ENCODE measurements at places on chromosomes 4 and X.

- DNase-seq = no peak
Measured at GRCh38 chrX:22934640-22935039, 65.1 kb upstream of the DDX53 start.

- peak; percentile 99 for DNase-seq
Measured at GRCh38 chr4:13907255-13907751, 279.8 kb upstream of the BOD1L1 start.

DNA sequence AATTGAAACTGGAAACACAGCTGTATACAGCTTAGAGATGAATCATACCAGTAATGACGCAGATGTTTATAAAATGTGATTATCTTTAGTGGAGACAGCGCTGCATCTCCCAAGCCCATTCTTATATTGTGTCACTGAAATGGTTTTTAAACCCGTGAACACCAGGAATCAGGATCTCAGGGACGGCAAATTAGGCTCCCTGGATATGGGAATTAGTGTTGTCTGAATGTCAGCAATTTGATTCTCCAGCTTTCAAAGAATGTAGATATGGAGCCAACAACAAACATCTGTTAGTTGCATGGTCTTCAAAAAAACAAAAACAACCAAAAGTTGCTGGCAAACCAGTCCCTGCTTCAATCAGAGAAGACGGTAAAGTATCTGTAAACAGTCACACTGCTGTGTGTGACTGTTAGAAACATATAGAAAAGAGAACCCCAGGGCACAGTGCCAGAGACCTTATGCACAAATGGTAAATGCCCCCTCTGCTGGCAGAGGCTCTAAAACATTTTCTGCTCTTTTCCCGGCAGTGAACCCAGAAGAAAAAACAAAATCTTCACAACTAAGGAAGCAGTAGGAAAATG is 351.9 kb upstream of the FTHL17 start:
- DNase-seq = peak; percentile 68

GRCh38 chr4:825971-826330 is at the start of gene CPLX1:
Gene CPLX1, minus strand, starts transcription at chr4:826129. Its CDS starts 1,607 bp downstream, at chr4:824522.
- DNase-seq = no peak

- no peak for DNase-seq
Measured at GRCh38 chrX:48956728-48957414, 536 bp downstream of the OTUD5 start.

- no peak for DNase-seq
Measured at GRCh38 chrX:78237127-78237526, 90.3 kb downstream of the CYSLTR1 start.

- DNase-seq = no peak
Measured at GRCh38 chr4:153489856-153490558, 23.8 kb downstream of the TMEM131L start.

GRCh38 chr4:47475411-47475810 is 9.7 kb upstream of the ATP10D start:
- no peak for DNase-seq

DNA sequence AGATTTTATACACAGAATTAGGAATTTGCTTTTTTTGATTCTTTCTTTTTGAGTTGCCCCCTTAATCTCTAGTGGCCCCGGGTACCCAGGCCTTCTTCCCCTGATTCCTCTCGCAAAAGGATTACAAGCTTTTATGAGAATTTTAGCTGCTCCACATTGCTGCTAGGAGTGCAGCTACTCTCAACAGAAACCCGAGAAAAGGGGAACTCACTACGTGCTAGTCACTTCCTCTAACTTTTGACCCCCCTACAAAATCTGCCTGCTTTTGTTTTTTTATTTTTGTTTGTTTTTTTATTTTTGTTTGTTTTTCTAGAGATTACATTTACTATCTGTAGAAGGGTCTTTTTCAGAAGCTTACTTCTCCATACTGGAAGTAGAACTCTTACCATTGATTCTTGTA is 64.1 kb downstream of the ZNF81 start:
- no peak for DNase-seq

DNA sequence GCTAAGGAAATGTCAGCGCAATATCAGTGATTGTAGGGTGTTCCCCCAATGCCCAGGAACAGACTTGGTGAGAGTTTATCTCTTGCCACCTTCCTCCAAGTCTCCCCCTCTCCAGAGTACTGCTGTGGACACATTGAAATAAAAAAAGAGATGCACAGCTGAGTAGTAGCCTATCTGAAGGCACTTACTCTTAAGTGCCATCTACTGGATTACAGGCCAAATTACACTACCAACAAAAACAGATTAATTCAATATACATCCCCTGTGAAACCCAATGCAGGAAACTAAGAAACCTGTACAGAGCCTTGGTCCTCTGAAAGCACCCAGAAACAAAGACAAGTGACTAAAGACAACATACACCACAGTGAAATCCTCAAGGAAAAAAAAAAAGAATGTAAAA is 460.3 kb downstream of the ZIC3 start:
- DNase-seq = peak; percentile 15

DNA sequence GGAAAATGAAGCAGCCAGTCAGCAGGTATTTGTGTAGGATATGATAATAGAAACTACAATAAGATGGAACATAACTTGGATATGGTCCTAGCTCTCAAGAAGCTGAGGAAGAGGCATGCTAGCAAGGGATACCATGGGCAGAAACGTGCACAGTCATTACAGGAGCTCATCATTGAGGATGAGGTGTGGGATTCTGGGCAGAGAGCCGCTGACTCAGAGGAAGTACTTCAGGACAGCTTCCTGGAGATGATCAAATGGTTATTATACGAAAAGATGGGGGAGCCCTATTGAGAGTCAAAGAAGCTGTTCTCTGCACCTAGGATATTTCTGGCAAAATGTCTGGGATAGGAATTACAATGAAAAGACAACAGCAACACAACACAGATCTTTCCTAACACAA is 116.0 kb upstream of the PDE5A start:
- DNase-seq = no peak

GRCh38 chr4:122170775-122171174 is 18.6 kb downstream of the BLTP1 start:
- no peak for DNase-seq

DNA sequence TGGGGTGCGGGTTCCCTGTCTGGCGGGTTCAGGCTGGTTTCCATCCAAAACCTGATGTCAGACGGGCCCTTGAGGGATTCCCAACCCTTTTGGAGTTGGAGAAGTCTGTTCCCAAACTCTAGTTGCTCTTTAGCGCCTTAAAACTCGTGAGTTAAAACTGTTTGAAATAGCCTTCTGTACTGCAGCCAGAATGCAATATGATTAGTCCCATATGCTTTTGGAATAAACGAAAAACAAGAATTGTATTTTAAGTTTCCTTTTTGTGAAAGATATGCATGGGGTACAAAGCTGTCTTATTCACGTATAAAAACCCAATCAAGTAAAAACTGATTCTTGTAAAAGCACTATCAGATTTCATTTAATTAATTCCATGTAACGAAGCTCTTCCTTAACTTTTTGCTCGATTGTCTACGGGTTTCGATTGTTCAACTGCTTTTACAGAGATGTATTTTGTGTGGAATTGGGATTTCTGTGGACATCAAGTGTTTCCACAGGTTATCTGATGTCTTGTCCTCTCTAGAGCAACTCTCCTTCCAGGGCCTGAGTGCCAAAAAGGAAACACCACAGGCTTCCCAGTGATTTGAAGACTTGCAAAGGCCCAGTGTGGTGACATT is 49.5 kb downstream of the CLDN34 start:
- peak; percentile 5 for DNase-seq

- DNase-seq = peak; percentile 15
Measured at GRCh38 chrX:110322603-110323002, 4.7 kb upstream of the AMMECR1 start.

- DNase-seq = peak; percentile 61
Measured at GRCh38 chr4:57445686-57446085, 335.5 kb upstream of the IGFBP7 start.

- peak; percentile 6 for DNase-seq
Measured at GRCh38 chr4:21991050-21991449, 42.5 kb upstream of the KCNIP4 start.

DNA sequence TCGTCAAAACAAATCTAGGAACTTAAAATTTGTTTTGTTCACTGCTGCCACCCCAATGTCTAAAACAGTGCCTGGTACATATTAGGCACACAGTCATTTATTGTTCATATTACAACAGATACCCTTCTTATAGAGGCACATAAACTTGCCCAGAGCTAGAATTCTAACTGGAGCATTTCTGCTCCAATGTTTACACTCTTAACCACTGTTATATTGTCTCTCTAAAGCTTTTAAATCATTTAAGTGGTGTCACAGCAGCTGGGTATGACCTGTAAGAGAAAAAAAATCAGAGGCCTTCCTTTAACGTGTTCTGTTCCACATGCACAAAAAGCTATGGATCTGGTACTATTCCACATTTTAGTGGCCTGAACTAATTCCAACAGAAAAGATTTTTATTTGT is 3.0 kb downstream of the UBE2D3 start:
- DNase-seq = no peak

GRCh38 chrX:74178536-74178935 is 125.4 kb upstream of the ZCCHC13 start:
- DNase-seq = no peak

- DNase-seq = no peak
Measured at GRCh38 chr4:180152831-180153230, 2090.4 kb upstream of the TENM3 start.

GRCh38 chrX:110684653-110685052 is 111.0 kb downstream of the CHRDL1 start:
- DNase-seq = no peak

DNA sequence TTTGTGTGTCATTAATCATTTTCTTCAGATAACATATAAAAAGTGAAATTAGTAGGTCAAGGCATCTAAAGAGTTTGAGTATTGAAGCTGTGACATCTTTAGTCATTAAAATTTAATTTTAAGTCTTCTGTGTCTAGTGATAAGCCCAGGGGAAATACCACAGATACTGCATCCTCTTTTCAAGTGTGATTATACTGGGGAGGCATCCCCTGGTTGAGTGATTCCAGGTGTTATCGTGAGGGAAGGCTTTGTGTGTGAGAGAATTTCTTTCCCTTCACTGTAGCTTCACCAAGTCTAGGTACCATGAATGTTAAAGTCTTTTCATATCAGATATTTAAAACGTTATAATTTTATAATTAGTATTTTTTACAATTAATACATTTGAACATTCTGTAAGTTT is 193.4 kb downstream of the FRAS1 start:
- DNase-seq = no peak

DNA sequence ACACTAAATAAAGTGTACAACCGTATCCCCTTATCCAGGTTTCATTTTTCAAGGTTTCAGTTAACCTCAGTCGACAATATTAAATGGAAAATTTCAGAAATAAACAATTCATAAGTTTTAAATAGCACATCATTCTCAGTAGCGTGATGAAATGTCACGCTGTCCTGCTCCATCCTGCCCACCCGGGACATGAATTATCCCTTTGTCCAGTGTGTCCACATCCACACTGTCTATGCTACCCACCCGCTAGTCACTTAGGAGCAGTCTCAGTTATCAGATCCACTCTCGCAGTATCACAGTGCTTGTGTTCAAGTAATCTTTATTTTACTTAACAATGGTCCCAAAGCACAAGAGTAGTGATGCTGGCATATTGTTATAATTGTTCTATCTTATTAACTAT is 54.7 kb downstream of the FRYL start:
- no peak for DNase-seq

- DNase-seq = no peak
Measured at GRCh38 chrX:5388087-5388486, 840.6 kb downstream of the NLGN4X start.

GRCh38 chr4:159051245-159052071 is 51.4 kb upstream of the RAPGEF2 start:
- no peak for DNase-seq

DNA sequence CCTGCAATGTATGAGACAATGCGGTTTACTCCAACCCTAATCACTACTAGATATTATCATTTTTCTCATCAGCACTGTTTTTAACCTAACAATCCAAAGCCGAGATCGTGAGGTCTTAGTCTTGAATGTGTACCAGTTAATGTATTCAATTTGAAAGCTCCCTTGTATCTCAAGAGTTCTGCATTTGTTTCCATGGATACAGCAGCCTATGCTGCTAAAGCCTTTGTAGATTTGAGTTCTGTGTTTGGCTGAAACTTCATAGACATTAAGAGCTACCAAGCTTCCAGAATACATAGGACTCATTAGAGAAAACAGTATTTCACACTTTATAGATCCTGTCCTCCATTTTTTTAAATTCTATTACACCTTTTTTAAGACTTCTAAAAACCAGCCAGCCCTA is 39.9 kb downstream of the SLC9A6 start:
- no peak for DNase-seq
